ENCODE measurements at places on chromosomes 4 and X.

- DNase-seq, result no peak
Measured at GRCh38 chr4:77804471-77804870, 14.7 kb downstream of the CNOT6L start.

- DNase-seq, result no peak
Measured at GRCh38 chrX:40506201-40506985, 74.4 kb upstream of the ATP6AP2 start.

GRCh38 chr4:176566769-176567168 is 226.0 kb downstream of the VEGFC start:
- no peak for DNase-seq

DNA sequence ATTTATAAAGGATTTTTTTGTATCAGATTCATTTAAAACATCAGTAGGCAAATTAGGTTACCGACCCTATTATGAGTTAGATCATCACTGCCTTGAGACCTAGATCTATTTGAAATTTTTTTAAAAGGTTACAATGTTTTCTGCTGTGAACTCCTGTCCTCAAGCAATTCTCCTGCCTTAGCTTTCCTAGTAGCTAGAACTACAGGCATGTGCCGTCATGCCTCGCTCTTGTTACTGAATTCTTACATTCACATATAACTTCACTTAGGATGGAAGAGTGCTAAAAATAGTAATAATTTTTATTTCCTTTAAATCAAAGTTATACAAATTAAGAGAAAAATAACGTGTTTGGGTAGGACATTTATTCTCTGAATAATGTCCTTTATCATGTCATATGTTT is 75.5 kb upstream of the MAOA start:
- DNase-seq, result no peak

DNA sequence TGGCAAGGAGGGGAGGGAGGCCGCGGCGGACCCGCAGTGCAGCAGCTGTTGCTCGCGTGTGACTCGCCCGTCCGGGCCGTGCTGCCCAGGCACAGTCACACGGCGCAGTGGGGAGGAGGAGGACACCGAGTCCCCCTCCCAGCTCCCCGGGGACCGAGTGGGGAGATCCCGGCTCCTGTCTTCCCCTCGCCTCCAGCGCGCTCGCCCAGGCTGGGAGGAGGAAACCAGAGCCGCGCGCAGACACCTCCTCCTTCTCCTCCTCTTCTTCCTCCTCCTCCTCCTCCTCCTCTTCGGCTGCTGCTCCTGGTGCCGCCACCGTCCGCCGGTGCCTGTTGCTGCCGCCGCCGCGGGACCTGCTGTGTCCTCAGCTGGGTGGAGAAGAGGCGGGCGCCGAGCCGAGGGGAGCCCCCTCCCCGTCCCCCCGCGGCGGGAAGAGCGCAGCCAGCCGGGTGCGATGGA is at the start of gene TBC1D1:
Gene TBC1D1, plus strand, starts transcription at position 284 of the 459 bp plus-strand sequence. CDS start 11,012 bp downstream, outside the sequence.
- peak; percentile 20 for DNase-seq

GRCh38 chr4:110412354-110413065 is 63.4 kb upstream of the ENPEP start:
- no peak for DNase-seq

GRCh38 chrX:48531358-48531959 is 8.1 kb upstream of the TBC1D25 start:
- DNase-seq, result no peak

- no peak for DNase-seq
Measured at GRCh38 chrX:15820106-15821073, 30.1 kb downstream of the ZRSR2 start.

DNA sequence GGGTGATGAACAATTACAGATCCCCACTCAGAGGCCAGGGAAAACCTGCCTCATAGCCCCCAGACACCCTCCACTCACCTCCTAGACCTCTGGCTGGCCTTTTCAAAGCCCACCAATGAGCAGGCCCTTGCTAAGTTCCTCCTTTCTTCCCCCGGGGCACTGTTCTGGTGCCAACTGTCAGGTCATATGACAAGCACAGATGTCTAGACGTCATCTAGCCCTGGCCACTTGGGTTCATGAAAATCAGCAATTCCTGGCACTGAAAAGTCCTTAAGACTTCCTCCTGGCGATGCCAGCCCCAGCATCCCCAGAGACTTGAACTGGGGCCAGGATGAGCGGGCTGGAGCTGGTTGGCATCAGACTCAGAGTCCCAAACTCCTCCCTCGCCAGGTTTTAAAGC is 115.6 kb upstream of the NALF2 start:
- DNase-seq, result no peak

DNA sequence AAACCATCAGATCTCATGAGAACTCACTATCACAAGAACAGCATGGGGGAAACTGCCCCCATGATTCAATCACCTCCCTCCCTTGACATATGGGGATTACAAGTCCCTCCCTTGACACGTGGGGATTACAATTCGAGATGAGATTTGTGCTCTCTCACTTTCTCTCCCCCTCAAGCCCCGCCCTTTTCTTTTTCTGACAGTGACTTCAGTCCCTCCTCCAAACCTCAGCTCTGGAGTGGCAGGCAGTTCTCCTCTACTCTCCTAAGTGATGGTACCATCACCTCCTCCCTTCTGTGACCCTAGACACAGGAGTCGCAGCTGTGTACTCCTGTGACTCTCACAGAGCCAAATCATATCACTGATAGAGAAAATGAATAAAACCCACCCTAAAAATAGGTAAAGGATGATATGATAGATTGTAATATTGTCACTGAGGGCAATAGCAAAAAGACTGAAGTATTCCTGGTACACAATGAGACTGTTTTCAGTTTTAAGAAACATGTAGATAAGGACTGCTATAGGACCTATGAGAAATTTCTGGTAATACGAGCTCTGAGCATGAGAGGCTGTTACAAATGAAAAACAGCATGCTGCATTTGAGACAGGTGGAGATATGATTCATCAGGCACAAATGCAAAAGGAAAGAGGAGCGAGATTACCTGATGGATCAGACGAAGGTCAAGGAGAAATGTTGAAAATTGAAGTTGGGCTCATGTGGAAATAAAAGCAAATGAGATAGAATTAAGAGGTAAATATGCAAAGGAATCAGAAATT is 101.2 kb upstream of the CBLL2 start:
- no peak for DNase-seq

Measured in Kasumi-1 (cell line).